Stimulated activated CD8-positive, alpha-beta memory T cell treated with anti-CD3 and anti-CD28 coated beads, Interleukin-2, amount 100 ng/mL, for 1 hour (primary cell): ENCODE measurements at places on chromosomes 3 and 15.
A peak's percentile ranks its signal among the peaks of the same experiment; 100 is the strongest.

GRCh38 chr15:89128320-89129122 lies 40.3 kb downstream of the ABHD2 start:
- no peak for DNase-seq

GRCh38 chr3:57060089-57060821 lies at the start of gene SPATA12:
Gene SPATA12, plus strand, starts transcription at chr3:57060664. Its CDS starts 13,031 bp downstream, at chr3:57073695.
- DNase-seq, result no peak

DNA sequence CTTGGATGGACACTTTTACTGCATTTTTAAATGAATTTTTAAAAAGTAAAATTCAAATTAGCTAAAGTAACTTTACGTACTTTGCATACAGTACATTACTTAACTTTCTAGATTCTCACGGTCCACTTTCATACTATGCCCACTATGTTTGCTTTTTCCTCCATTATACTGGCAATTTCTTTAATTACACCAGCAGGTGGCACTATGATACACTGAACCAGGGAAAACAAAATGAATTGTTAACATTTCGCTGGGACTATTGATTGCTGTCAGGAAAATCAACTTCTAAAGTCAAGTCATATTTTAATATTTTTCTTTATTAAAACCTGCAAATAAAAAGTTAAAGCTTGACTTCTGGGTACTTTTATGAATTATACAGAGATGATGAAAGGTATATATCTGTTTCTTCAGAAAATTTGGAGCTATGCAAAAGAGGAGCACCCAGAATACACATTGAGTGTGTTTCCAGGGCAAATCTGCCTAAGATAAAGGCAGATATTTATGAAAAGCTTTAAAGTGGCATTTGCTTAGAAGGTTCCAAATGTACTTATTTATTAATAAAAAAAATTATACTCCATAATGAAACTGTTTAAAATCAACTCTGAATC lies 21.8 kb upstream of the POU1F1 start:
- no peak for DNase-seq

DNA sequence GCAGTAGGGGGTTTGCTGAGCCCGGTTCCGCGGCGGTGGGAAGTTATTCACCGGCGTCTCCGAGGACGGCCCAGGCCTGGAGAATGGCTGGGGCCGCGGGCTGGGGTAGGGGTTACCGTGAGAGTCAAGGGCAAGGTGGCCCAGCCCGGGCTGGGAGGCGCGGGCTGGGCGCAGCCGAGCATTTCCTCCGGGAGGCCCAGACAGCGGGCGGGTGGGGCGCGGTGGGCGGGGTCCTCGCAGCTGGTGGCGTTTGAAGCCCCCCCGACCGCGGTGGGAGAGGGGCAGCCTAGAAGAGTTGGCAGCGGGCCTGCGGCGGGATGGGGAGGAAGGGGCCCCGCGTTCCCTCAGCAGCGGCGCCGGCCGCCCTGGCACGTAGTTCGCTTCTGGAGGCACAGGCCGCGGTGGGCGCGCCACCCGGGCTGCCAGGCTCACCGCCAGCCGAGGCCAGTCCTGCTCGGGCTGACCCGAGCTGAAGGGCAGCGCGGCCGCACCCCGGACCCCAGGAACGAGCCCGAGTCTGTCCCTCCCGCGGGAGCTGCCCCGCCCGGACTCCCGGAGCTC lies 960 bp upstream of the KLF13 start:
- DNase-seq, result peak; percentile 40

DNA sequence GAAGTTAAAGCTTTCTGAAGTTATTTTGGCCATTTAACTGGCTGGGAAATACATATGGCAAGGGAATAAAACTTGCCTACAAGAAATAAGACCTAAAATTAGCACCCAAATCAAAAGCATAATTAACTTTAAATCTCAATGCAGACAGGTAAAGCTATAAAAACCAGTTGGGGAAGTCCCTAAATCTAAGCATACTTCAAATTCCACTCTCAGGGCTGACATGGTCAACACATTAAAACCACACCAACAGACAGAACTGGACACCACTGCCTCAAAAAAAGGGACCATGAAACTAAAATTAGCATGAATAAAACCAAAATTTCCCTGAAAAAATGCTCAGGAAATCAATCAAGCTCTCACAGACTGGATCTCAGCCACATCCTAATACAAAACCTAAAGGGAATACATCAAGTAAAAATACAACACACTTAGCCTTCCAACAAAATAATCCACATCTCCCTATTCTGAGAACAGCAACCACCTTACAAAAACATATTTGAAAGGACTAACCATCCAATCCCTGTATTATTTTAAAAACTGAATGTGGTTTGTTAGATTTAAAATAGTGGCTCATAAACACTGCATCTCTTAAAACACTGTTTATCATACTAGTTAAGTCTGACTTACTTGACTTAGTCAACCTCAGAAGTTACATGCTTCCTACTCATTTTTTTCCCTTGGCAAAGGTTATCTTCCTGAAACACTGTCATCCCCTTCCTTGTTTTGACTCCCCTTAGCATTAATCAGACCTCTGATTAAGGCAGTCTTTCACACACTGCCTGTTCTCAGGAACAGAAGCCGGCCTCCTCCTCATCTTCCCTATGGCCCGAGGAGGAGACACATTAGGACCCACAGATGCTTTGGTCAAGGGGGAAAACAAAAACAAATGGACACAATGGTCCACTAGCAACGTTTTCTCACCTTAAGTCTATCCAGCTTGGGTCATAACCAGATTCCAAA lies 8.3 kb downstream of the TRA2B start:
- DNase-seq, result no peak

GRCh38 chr3:55089211-55089610 lies 161.4 kb upstream of the LRTM1 start:
- DNase-seq, result no peak

GRCh38 chr3:54243056-54243931 lies 120.9 kb downstream of the CACNA2D3 start:
- DNase-seq, result no peak
